NCI-H1092 (cell line): ENCODE measurements at places on chromosomes 11 and 22.

GRCh38 chr11:3615998-3616397 lies 25.8 kb downstream of the ART5 start:
- no peak for DNase-seq

GRCh38 chr11:77071671-77072605 lies 5.2 kb downstream of the CAPN5 start:
- no peak for DNase-seq

- DNase-seq: no peak
These were observed 10.9 kb downstream of the SMCO4 start for GRCh38 chr11:93532281-93532789.

- DNase-seq: no peak
These were observed 3.7 kb downstream of the MICALL1 start for GRCh38 chr22:37909766-37910165.

- DNase-seq: peak; percentile 96
These were observed 200.9 kb downstream of the MYO18B start for GRCh38 chr22:25942856-25943411.

DNA sequence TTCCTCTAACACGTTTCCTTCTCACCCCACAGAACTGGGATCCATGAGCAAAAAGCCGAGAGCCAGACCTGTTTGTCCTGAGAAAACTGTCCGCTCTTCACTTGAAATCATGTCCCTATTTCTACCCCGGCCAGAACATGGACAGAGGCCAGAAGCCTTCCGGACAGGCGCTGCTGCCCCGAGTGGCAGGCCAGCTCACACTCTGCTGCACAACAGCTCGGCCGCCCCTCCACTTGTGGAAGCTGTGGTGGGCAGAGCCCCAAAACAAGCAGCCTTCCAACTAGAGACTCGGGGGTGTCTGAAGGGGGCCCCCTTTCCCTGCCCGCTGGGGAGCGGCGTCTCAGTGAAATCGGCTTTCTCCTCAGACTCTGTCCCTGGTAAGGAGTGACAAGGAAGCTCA lies 24.0 kb downstream of the CD5 start:
- DNase-seq: no peak

GRCh38 chr11:9120664-9121468 lies 29.5 kb upstream of the SCUBE2 start:
- DNase-seq: no peak

DNA sequence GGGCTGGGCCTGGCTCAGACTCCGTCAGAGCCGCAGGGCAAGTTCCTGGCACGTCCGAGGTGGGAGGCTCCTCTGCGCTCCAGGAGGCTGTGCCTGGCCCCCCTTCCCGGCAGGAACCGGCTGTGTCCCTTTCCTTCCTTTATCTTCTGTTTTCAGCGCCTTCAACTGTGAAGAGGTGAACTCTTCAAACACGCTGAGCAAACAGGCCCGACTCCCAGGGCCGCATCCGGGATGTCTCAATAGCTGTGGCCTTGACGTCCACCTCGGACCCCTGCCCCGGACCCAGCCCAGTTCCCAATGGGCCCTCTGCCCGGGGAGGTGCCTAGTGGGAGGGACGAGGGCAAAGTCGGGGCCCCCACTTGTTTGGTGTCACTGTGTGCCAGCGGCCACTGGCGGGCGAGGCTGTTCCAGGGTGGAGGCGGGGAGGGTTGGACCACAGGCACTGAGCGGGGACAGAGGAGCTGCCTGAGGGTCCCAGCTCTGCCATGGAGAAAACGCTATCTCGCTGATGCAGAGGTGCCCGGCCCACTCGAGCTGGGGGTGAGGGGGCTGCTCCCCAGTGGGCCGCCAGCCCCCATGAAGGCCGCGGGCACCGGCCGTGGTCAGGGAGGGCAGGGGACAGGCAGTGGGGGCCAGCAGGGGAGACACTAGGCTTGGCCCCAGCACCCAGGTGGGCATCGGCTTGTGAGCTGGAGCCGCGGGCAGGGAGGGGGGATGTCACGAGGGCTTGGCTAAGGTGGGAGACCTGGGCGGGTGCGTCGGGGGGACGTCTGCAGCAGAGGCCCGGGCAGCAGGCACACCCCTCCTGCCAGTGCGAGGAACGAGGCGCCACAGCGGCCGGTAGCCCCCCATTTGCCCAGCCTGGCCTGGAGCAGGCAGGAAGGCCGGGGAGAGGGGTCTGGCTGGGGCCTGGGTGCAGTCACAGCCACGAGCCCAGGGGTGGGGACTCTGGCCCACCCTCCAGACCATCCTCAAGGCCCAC lies 2.7 kb upstream of the MUC5B start:
- no peak for DNase-seq

DNA sequence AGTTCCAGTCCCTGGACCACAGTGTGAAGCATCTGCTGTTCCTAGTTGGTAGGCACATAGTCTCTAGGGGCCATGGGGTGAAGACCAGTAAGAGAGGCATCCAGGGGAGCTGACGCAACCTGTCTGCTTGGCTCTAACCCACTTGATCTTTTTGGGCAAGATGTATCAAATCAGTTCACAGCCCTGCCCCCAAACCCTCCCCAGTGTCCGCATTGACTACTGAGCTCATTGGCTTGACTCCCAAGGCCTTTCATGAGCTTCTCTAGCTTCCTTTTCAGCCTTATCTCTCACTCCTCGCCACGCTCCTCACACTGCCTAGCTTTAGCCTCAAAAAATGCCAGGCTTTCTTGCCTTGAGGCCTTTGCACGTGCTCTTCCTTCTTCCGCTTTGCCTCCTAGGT lies 29.7 kb upstream of the ABCC8 start:
- DNase-seq: no peak
